ENCODE measurements at places on chromosomes 6 and 20.

DNA sequence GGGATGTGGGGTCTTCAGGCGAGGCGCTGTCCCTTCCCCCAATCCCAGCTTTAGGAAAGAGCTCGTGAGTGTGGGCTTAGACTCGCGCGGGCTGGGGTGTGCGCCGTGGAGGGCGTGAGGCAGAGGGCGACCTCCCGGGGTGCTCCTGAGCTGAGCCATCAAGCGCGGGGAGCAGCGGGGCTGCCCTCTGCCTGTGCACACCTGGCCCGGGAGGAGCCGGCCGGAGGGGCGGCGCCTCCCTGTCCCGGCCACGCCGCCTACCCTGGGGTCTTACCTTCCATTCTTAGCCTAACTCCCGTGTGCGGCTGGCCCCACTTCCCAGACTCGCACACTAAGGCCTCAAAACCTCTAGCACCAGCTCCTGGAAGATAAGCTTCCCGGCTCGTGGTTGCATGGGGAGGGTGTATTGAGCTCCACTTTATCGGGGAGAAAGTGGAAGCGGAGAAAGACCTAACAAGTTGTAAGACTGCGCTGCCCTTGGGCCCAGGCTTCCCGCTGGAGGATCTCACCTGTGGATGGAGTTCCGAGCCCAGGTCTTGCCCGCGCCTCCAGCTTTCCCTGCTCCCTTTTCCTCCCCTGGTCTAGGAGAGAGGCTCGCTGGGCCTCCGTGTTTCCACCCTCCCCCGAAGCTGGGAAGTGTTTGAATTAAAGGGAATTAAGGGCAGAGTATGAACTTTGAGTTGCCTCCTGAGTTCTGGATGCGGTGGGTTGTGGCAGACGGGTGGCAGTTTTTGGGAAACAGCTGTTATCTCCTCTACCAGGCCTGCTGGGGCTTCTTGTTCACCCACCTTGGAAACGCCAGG is 1.2 kb downstream of the DNMT3B start:
- peaks cover 14% of the 10 kb centered on the region for H3K4me1 ChIP-seq
- peak overlapping the region; percentile 82 for H3K4me3 ChIP-seq
- peaks cover 3% of the 10 kb centered on the region for H3K27me3 ChIP-seq
- no peaks in the 10 kb centered on the region for H3K36me3 ChIP-seq

DNA sequence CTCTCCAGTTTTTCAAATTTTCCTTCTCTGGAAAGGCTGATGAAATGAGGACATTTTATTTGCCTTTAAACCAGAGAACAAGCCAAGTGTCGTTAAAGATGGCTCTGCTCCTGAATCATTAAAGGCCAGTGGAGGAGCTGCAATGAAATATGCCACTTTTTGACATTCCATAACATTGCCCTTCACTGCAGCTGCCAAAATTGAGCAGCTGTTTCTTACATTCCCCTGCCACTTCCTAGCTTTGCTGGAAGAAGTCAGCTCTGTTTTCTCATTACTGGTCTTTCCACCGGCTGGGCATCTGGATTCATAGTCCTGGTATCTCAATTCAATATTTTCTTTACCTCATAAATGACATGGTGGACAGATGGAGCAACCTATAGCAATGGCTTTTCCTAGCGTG is 45.5 kb upstream of the NRN1 start:
- H3K27ac ChIP-seq, result no peak overlapping the region
- peak; percentile 72 for DNase-seq
- peaks cover 2% of the 10 kb centered on the region for H3K27me3 ChIP-seq
- peaks cover 7% of the 10 kb centered on the region for H3K4me1 ChIP-seq

GRCh38 chr6:71929047-71929446 is 42.7 kb downstream of the RIMS1 start:
- no peaks in the 10 kb centered on the region for H3K36me3 ChIP-seq
- H3K4me3 ChIP-seq, result no peak overlapping the region
- no peak overlapping the region for H3K27ac ChIP-seq
- no peaks in the 10 kb centered on the region for H3K27me3 ChIP-seq

- peaks cover 44% of the 10 kb centered on the region for H3K4me1 ChIP-seq
- H3K27me3 ChIP-seq, result peaks cover 24% of the 10 kb centered on the region
- DNase-seq, result peak; percentile 50
- peak overlapping the region; percentile 57 for H3K4me3 ChIP-seq
Observed at GRCh38 chr20:45823949-45824835, 2.9 kb downstream of the TNNC2 start.

GRCh38 chr6:13354331-13355042 is 26.1 kb upstream of the TBC1D7 start:
- H3K4me3 ChIP-seq, result no peak overlapping the region
- no peak overlapping the region for H3K27ac ChIP-seq
- peaks cover 28% of the 10 kb centered on the region for H3K4me1 ChIP-seq
- no peaks in the 10 kb centered on the region for H3K36me3 ChIP-seq

- H3K36me3 ChIP-seq, result peaks cover 29% of the 10 kb centered on the region
- H3K27ac ChIP-seq, result peak within 1 kb of the TSS; percentile 97
- peaks cover 3% of the 10 kb centered on the region for H3K27me3 ChIP-seq
Observed at GRCh38 chr6:33208091-33208967, at the start of gene RING1. Gene RING1 (plus strand): TSS chr6:33208500. CDS start chr6:33208823, 323 bp downstream.

DNA sequence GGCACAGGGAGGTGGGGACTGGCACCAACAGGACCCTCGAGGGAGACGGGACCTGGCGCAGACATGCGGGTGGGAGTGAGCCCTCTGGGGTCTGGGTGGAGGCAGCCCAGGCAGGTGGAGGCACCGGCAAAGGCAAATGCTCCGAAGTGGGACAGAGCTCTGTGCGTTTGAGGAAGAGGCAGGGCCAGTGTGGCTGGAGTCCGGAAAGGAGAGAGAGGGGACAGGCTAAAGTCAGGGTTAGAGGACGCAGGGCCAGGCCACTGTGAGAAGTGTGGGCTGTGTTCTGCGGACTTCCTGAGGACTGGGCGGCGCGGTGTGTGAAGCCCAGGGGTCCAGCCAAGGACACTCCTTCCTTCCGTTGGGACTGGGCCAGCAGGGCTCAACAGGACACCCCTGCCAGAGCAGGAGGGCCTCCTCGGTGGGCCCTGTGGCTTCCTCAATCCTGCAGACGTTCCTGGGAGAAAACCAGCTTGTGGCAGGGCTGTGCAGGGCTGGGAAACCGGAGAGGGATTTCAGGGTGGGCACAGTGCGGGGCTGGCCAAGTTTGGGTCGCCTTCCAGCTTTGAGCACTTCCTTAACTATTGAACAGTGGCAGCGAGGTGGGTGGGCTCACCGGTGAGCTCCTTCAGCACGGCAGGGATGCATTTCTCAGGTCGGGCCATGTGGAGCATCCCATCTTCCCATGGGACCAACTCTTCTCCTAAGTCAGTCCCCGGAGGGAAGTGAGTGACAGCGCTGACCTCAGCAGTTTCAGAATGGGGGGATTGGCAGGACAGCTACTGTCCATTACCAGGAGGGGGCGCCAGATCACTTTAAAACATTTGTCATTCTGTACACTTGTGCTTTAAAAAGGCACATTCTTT is 22.5 kb downstream of the MOCS3 start:
- H3K4me1 ChIP-seq, result peaks cover 4% of the 10 kb centered on the region
- H3K27ac ChIP-seq, result no peak overlapping the region
- H3K27me3 ChIP-seq, result peaks cover 16% of the 10 kb centered on the region
- H3K36me3 ChIP-seq, result no peaks in the 10 kb centered on the region
- no peak overlapping the region for H3K4me3 ChIP-seq

DNA sequence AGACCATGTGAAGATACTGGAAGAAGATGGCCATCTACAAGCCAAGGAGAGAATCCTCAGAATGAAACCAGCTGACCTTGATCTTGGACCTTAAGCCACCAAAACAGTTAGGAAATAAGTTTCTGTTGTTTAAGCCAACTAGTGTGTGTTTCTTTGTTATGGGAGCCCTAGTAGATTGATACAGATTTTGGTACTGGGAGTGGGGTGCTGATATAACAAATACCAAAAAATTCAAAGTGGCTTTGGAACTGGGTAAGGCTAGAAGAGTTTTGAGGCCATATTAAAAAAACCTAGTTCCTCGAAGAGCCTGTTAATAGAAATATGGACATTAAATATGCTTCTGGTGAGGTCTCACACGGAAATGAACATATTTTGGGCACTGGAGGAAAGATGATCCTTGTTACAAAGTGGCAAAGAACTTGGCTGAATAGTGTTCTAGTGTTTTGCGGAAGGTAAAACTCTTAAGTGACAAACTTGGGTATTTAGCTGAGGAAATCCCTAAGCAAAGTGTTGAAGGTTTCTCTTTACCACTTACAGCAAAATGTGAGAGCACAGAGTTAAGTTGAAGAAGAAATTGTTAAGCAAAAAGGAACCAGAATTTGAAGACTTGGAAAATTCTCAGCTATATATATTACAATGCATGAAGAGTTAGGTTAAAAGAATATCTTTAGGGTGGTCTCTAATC is 55.1 kb upstream of the CD83 start:
- no peak for DNase-seq
- H3K27ac ChIP-seq, result no peak overlapping the region
- no peak overlapping the region for H3K4me3 ChIP-seq

- H3K27ac ChIP-seq, result no peak overlapping the region
- no peak overlapping the region for H3K4me3 ChIP-seq
- H3K27me3 ChIP-seq, result peaks cover 8% of the 10 kb centered on the region
- DNase-seq, result no peak
Observed at GRCh38 chr20:58141496-58141895, 87.0 kb downstream of the ANKRD60 start.

- peaks cover 13% of the 10 kb centered on the region for H3K4me1 ChIP-seq
- peak overlapping the region; percentile 89 for H3K27ac ChIP-seq
- H3K36me3 ChIP-seq, result peaks cover 7% of the 10 kb centered on the region
- DNase-seq, result peak; percentile 82
- no peak overlapping the region for H3K4me3 ChIP-seq
Observed at GRCh38 chr6:139369568-139370282, 4.7 kb downstream of the CITED2 start.

- H3K4me1 ChIP-seq, result no peaks in the 10 kb centered on the region
- H3K27ac ChIP-seq, result no peak overlapping the region
- H3K36me3 ChIP-seq, result no peaks in the 10 kb centered on the region
- H3K27me3 ChIP-seq, result no peaks in the 10 kb centered on the region
- H3K4me3 ChIP-seq, result no peak overlapping the region
- DNase-seq, result no peak
Observed at GRCh38 chr20:32251470-32251869, 26.0 kb upstream of the KIF3B start.

DNA sequence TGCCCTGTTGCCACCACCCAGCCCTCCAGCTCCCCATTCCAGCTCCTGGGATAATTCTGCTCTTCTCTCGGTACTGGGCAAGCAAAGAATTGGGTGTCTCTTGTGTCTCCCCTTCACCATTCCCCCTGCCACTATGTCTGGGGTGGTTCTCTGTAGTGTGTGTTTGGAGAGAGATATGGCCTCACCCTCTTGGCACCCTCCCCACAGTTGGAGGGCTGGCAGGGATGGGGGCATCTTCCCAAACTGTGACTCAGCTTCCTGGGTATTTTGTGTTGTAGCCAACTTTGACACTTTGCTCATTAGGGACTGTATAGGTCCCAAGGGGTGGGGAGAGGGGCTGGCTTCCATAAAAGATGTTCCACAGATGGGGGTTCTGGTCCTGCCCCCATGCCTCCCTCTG is 1.7 kb downstream of the TNXB start:
- H3K27me3 ChIP-seq, result peaks cover 9% of the 10 kb centered on the region
- peaks cover 63% of the 10 kb centered on the region for H3K4me1 ChIP-seq
- DNase-seq, result no peak

GRCh38 chr6:90691823-90692222 is 105.0 kb upstream of the MAP3K7 start:
- no peaks in the 10 kb centered on the region for H3K27me3 ChIP-seq
- no peak for DNase-seq
- H3K36me3 ChIP-seq, result no peaks in the 10 kb centered on the region
- no peak overlapping the region for H3K27ac ChIP-seq

DNA sequence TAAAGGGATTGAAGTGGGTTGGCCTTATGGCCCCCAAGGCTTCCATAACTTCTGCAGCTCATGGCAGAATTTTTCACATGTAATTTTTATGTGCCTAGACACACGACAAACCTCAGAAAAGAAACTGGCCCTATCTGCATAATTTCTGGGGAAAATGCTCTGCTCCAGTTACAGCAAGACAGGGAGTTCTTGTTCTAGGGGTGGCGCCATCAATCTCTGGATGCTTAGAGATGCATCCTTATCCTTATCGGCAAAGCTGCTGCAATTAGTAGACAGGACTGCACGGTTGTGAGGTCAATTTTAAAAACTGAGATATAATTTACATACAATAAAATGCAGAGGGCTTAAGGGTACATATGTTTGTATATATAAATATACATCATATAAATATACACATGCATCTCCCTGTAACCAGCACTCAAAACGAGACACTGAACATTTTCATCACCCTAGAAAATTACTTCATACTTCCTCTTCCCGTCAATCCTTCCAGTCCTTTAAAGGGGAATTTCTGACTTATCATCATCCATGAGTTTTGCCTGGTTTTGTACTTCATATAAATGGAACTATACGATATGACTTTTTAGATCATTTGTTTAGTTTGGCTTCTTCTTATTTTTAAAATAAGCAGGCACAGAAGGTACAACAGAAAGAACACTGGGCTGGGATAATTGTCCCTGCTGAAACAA is 10.2 kb downstream of the ELMO2 start:
- H3K27me3 ChIP-seq, result no peaks in the 10 kb centered on the region
- no peak overlapping the region for H3K4me3 ChIP-seq
- peaks cover 20% of the 10 kb centered on the region for H3K4me1 ChIP-seq

GRCh38 chr6:132286298-132287019 is 114.8 kb downstream of the MOXD1 start:
- no peaks in the 10 kb centered on the region for H3K4me1 ChIP-seq
- H3K27me3 ChIP-seq, result no peaks in the 10 kb centered on the region
- H3K4me3 ChIP-seq, result no peak overlapping the region
- no peak for DNase-seq
- H3K27ac ChIP-seq, result no peak overlapping the region

DNA sequence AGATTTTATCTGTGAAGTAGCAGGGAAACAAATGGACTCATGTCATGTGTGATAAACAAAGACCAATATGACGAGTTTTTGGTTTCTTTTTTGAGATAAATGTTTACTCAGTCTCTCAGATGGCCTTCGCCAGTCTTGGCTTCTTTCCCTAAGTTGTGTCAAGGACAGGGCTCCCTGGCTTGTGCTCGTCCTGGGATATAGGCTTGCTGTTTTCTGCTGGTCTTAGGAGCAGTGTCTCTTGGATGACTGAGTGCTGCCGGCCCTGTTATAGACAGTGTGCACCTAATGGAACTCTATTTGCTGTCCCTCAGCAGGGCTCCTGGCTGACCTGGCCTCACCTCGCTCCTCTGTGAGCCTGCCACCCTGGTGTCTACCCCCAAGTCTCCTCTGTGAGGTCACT is 324.1 kb upstream of the SYNCRIP start:
- no peaks in the 10 kb centered on the region for H3K4me1 ChIP-seq
- no peak for DNase-seq
- no peak overlapping the region for H3K27ac ChIP-seq
